Spinal cord (tissue), 10 donors: ENCODE measurements at places on chromosomes 5 and 9. TPM values are rescaled to one million over a fixed set of nuclear protein-coding genes. Genes with fewer than 3 reads are reported as not detected.

DNA sequence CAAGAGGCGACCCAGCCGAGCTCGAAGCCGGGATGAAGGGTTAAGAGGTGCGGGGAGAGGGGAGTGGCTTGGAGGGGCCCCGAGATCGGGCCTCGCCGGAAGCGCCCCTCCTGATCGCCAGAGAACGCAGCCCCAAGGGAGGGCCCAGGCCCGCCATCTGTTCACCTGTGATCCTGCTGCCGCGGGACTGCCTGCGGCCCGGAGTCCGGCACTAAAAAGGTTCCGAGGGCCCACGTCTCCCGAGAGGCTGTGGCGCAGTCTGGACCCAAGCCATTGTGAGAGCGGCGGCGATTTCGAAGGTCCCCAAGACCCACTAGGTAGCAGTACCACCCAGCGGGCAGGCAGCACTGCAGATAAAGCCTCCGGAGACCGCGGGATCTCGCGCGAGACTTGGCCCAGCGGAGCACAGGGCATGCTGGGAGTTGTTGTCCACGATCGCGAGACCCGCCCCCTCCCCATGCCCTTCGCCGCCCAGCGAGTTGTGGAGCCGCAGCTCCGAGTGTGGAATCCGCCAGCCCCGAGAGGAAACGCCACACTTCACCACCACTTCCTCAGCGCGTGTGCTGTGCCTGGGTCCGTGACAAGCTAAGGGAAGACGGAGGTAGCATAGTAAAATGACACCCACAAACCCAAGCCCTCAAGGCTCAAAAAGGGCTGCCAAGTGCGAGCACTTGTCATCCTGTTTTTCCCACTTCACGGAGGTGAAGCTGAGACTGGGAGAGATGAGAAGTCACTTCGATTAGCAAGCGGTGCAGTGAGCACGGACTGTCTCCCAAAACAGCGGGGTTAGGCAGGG lies at the start of gene KIAA1191:
Gene KIAA1191 (minus strand): TSS at position 328 of the 796 bp plus-strand sequence. CDS start 2,256 bp downstream, outside the sequence.
- DNase-seq, result peak; percentile 83

The PCDHB5 gene
- 10.6 TPM for total RNA-seq

The SPINK1 gene
- total RNA-seq, result not detected

DNA sequence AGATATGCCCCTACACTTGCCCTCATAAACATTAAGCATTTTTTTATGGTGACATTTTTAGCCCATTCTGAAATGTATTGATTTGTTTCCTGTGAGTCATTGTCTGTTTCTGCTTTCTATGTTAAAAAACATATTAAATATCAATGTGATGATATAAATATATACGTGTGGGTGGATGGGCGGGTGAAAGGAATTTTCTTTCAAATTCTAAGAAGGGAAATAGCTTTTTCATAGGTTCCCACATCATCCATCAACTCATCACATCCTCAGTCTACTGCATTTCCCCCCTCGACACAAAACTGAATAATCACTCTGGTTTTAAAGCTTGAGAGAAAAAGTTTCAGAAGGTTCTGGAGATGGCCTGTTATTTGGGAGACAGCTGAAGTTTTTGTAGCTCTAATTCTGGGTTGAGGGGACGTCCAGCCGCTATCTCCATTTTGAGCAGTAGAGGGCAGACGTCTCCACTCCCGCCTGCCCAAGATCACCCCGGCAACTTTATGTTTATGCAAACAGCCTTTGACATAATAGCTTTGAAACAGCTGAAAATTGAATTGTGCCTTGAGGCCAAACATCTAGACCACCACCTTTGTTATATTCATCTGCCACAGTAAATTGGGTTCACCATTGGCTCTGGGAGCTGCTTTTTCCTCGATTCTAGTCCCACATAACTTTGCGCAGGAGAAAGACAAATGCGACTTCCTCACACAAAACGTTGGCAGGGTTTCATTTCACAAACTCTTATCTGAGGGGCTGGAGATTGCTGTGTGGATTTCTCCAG lies 216.2 kb upstream of the CLINT1 start:
- DNase-seq, result peak; percentile 50

The PCDHGA10 gene
- 12.4 TPM for total RNA-seq

The FYB1 gene
- 18.6 TPM for total RNA-seq

The IL31RA gene
- 0.17 TPM for total RNA-seq

The PCDHB15 gene
- 10.4 TPM for total RNA-seq

The HRCT1 gene
- total RNA-seq, result 1.6 TPM
